Activated naive CD8-positive, alpha-beta T cell treated with anti-CD3 and anti-CD28 coated beads, Interleukin-2, amount 50 U/mL, for 16 hours (primary cell): ENCODE measurements at places on chromosomes 12 and 14.

DNA sequence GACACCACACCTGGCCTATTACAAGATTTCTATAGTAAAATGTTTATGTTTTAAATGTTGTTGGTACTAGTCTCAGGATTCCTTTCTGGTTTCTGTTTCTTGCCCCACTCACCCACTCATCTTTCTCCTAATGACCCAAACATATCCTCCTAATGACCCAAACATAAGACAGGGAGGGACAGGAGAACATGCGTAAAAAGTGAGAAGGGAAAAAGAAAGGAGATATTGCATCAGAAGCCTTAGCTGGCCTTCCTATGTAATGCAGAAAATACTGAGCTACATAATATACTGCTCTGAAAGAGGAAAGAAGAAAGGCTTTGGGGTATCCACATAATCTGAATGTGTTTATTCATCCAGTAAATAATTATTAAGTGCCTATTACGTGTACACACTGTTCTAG, 104.6 kb upstream of the GPHB5 start:
- no peak for DNase-seq

GRCh38 chr12:57545809-57546437, 1.1 kb downstream of the DCTN2 start:
- no peak for DNase-seq

- no peak for DNase-seq
Observed at GRCh38 chr12:15733136-15733535, 56.1 kb downstream of the EPS8 start.

DNA sequence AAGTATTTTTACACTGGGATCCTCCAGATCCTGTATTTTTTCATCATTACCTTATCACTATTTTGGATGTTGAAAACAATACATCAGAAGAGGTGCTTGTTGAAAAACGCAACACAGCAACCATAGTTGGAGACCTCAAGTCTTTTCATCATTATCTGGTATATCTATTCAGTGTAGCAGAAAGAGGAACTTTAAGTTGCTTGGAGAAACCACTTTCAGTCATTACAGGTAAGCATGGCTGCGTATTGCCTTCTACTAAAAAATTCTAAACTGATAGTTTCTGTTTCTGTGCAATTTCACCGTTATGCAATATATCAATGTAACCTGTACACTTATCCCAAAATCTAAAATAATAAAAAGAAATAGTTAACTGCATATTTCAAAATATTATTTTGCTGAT, 32.2 kb upstream of the PTPRQ start:
- no peak for DNase-seq

GRCh38 chr14:82528016-82528415, 994.4 kb upstream of the SEL1L start:
- DNase-seq = no peak

- no peak for DNase-seq
Observed at GRCh38 chr12:104684884-104685283, 228.1 kb downstream of the CHST11 start.

- no peak for DNase-seq
Observed at GRCh38 chr14:73342670-73343069, 105.4 kb downstream of the PAPLN start.

- DNase-seq = no peak
Observed at GRCh38 chr12:124506145-124506831, 61.1 kb downstream of the NCOR2 start.

- DNase-seq = no peak
Observed at GRCh38 chr14:23114120-23114458, 5.0 kb downstream of the CEBPE start.

GRCh38 chr14:89061696-89062095, 237.2 kb downstream of the TTC8 start:
- no peak for DNase-seq

DNA sequence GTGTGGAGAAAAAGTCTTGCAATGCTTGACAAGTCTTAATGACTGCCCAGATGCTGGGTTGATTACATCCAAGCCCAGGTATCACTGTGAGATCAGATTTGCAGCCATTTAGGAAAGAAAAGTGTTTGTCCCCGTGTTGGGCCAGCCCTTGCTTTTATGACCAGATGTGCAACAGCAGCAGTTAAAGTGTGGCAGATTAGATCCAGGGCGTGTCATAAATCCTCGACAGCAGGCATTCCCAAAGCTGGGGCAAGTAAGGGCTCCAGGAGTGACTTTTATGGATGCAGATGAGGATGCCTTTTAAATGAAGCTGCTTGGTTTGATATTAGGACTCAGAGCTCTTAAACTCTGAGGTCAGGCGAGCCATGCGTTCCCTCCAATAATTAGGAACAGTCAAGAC, 1.7 kb downstream of the SMOC1 start:
- DNase-seq = no peak

DNA sequence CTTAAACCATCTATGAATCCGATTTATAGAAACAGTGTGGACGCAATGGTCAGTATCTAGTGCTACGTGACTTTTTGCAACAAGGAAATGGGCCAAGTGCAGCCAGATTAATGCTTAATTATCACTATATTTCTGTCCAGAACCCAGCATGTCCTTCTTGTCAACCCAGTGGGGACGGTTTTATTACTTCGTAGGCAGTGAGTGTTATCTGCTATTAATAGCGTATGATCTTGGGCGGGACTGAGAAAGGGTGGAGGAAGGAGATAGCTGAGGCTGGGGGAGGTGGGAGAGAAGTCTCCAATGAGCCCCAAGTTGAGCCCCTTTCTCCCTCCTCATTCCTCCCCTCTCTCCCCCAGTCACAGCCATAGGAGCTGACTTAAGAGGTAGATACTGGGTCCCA, 59.7 kb upstream of the FAM222A start:
- DNase-seq = no peak

- DNase-seq = no peak
Observed at GRCh38 chr12:72179841-72180240, 92.3 kb upstream of the TRHDE start.

GRCh38 chr12:7729746-7730145, 17.4 kb downstream of the CLEC4C start:
- no peak for DNase-seq

GRCh38 chr12:93183940-93184671, 193.6 kb upstream of the NUDT4 start:
- DNase-seq = no peak

DNA sequence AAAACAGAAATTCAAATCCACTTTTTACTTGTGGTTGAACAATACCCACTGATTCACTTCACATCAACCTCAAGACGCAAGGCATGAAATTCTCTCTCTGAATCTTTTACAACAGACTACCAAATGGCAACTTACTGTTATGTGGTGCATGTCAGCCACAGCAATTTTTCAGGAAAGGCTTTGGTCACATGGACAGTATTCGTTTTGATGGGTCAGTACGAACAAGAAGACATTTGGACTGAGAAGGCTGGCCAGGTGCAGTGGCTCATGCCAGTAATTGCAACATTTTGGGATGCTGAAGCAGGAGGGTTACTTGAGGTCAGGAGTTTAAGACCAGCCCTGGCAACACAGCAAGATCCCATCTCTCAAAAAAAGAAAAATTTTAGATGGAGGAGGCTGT, 144.0 kb downstream of the SEC23A start:
- DNase-seq = no peak

DNA sequence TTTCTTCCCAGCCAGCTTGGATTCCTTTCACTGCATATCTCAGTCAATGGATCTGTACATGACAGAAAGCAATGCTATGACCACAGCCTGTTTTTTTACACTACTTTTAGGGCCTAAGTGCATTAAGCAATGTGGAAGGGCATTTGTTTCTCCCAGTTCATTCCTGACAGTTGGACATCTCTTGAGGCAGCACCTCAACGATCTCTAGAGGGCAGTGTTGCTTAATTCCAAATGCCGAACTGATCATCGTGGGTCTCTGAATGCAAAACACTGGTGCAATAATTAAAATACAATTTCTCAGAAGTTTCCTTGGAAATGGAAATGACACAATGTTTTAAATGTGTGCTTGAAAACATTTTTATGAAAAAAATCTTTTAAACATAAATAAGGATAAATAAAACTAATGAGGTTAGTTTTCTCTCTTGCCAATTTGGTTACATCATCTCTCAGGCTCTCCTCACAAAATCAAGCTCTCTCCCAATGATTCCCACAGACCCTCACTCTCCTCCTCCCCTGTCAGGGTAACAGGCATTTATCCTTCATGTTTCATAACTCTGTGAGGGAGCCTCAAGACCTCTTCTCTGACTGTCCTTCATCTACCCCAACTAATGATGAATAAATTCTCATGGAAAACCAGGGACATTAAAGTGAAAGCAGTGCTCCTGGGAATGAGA, 192.4 kb upstream of the SLC16A7 start:
- DNase-seq = no peak

DNA sequence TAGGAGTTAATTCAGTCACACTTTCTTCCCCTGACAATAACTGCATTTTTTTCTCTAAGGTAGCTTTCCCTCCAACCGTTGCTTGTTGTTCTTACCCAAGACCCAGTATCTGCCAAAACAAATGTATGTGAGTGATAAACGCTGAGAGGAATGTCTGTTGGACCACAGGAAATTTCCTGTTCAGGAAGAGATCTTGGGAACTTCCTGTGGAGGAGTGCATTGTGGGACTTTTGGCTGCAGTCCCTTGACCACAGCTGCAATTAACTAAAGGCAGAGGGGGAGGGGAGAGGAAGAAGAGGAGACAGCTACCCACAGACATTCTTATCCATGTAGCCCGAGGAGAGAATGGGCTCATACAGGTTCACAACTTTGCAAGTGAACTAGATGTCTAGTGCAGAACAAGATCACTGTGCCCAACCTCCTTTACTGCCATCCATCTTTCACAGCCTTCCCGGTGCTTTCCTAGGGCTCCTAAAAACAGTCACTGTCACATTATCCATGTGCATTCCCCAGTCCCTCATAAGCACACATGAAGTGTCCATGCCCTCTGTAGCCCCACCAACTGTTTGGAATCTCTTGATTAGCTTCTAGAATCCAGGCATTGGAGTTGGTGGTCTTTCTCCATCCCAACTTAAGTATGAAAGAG, 149.5 kb downstream of the ETV6 start:
- no peak for DNase-seq

DNA sequence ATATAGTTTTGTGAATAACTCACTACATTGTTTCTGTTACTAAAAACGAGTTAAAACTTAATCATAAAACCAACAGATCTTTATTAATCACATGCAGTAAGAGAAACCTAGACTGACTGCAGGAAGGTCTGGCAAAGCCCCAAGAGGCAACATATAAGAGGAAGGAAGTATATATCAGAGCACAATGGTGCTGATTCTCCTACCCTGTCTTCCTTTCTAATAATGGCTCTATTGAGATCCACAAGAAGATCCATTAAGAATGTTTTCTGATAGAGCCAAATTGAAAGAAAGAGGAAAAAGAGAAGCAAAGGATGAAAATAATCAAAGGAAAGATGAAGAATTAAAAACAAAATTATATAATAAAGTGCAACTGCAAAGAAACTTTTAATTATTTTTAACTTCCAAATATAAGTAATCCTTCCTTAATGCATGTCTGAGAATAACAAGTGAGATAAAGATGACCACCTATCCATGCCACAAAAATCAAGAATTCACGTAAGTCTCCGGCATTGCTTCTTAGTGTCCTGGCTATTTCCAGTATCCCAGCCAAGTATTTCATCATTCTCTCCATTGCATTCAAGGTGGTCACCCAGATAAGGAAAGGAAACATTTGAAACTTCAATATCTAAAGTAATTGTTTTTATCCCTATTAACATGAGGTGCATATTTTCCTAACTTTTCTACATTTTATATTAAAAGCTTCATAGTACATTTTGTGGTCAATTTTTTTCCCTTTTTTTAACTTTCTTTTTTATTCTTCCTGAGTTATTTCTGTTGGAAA, 62.2 kb downstream of the SOX5 start:
- no peak for DNase-seq

- DNase-seq = no peak
Observed at GRCh38 chr12:133233993-133234564, 1.6 kb downstream of the ANHX start.

DNA sequence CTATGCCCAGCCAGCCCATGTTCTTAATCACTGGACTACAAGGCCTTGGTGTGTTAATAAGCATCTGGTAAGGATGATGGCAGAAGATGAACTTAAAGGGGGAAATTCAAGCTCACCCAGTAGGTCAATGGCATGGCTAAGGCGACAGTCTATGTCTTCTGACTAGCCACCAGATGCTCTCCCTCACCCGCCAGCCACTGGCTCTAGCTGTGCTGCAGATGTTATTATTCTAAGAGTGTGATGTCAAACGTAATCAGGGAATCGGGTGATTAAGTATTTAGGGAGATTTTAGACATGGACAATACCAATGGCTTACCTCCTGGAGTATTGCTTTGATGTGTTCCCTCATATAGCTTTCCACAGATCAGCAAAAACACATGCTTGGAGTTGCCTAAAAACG, 39.2 kb upstream of the MAX start:
- no peak for DNase-seq

GRCh38 chr12:27913999-27914614, 58.4 kb downstream of the PTHLH start:
- DNase-seq = no peak

DNA sequence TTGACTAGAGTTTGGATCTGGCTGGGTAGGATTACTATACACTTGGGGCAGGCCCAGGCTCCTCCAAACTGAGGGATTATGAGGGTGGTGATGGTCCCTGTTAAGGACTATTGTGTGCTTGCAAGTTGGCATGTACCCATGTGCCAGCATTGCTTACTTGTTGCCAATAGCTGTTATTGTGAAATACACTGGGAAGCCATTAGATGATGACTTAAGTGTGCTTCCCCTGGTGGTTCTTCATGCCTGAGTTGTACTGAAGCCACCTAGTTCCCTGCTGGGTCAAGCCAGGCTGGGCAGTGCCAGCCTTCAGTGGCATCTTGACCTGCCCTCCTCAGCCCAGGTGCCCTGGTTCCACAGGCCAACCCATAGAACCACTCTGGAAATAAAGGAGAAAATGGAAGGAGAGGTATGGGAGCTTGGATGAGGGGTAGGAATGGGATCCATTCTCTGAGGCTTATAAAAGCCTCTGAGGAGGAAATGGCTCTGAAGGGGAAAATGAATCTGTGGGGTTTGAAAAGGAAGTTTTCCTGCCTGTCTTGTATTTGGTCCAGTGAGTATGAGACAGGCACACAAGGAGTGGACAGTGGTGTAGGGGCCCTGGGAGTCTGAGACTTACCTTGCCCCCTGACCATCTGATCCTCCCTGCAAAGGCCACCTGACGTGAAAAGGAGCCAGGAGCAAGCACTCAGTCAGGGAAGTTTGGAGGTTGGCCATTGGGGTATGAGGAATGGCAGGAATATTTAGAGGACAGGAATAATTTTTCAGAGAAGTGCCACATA, 724 bp downstream of the LTB4R start:
- no peak for DNase-seq

GRCh38 chr14:51095854-51096823, 1.2 kb upstream of the TRIM9 start:
- DNase-seq = no peak

- DNase-seq = no peak
Observed at GRCh38 chr12:80041071-80041470, 58.3 kb upstream of the OTOGL start.
